ENCODE measurements at places on chromosomes 7 and 10.

DNA sequence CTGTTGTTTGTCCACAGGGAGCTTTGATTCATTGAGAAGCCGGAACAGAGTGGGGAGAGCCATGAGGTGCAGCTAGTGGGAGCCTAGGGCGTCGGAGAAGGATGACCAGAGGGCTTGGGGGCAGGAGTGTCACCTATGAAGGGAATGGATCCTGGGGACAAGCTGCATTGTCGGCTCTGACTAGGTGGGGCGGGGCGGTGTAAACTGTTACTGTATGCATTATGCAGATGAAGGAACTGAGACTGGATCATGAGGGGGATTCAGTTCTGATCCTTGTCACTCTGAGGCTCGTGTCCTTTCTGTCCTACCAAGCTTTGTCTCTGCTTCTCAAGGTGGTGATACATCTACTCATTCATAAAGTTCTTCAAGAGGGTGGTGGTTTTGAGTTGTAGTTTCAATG, 39.9 kb upstream of the MMD2 start:
- DNase-seq, result no peak

- peak; percentile 61 for DNase-seq
Measured at GRCh38 chr10:89389254-89389653, 3.2 kb upstream of the IFIT1 start.

GRCh38 chr10:92690211-92690914, 608 bp downstream of the HHEX start:
- peak; percentile 90 for DNase-seq

GRCh38 chr7:17075601-17076255, 193.9 kb upstream of the AGR3 start:
- no peak for DNase-seq

- no peak for DNase-seq
Measured at GRCh38 chr10:113347508-113347907, 205.3 kb upstream of the HABP2 start.

GRCh38 chr7:109154748-109155147, 585.1 kb downstream of the DNAJB9 start:
- no peak for DNase-seq

- DNase-seq, result no peak
Measured at GRCh38 chr10:62133618-62134017, 135.0 kb downstream of the RTKN2 start.

DNA sequence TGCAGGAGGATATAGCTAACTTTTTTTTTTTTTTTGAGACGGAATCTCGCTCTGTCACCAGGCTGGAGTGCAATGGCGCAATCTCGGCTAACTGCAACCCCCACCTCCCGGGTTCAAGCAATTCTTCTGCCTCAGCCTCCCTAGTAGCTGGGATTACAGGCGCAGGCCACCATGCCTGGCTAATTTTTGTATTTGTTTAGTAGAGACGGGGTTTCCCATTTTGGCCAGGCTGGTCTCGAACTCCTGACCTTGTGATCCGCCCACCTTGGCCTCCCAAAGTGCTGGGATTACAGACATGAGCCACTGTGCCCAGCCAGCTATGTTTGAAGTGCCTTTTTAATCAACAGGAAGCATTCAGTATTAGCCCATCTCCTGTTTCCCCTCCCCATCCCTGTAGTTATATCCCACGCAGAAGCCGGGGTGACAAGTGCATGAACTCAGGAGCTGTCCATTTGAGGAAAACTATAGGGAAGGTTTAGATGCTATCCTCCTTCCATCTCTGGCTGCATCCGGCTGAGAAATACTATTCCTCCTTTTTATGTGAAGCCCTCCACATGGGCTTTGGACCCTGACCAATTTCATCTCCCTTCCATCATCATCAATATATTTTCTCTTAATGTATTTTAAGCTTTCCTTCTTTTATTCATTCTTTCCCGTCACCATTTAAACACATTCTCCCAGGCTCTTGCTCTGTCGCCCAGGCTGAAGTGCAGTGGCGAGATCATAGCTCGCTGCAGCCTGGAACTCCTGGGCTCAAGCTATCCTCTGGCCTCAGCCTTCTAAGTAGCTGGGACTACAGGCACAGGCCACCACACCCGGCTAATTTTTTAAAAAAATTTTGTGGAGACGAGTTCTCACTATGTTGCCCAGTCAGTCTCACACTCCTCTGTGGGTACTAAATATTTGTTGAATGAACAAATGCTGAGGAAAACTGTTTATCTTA, 1.3 kb upstream of the POT1 start:
- no peak for DNase-seq

DNA sequence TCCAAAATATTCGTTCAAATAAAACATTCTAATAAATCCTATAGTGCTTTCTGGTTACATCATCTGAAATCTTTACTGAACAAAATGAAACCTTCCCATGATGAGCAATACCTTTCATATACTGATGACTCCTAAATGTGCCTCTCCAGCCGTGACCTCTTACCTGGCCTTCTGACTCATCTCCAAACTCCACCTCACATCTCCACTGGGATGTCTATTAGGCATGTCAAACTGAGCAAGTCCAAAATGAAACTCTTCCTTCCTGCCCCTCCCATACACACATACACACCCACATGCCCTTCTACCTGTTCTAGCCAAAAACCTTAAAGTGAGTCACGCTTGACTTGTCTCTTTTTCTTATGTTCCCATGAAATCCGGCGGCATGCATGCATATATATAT, 22.9 kb downstream of the GSAP start:
- DNase-seq, result no peak

DNA sequence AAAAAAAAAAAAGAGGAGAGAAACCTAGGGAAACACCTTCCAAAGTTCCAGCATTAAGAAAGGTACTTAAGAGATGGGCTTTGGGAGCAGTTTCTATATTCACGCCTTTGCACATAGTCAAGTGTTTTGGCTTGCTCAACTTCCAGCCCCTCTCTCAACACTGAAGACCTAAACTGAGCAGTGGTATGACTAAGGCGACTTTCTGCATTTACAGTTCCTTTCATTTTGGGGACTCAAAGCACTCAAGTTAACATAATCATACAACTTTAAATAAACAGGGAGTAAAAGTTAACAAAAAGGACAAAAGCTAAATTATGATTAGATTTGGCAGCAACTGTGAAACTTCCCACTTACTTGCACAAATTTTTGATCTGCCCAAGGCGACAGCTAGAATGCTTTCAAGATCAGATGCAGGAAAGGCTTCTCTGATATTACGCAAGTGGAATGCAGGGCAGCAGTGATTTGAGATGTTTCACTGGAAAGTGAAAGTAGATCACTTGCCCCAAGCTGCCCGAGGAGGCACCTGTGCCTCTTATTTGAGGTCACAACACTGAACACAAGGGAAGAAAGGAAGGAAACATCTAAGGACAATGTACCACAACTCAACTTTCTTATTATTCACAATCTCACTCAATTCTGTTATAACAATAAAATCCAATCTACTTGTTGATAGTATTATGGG, 199.5 kb downstream of the SKAP2 start:
- no peak for DNase-seq

DNA sequence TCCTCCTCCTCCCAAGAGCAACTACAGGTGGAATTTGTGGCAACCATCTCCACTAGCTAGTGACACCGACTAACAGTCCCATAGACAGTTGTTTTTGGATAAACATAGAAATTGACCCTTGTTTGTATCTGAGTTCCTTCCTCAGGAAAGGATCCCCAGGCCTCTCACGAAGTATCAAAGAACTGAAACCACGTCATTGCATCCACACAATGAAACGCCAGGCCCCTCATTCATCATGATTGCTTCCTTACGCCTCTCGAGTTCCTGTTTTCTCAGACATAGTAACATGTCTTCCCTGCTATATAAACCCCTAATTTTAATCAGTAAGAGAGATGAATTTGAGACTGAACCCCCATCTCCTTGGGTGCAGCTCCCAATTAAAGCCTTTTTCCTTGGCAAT, 18.1 kb downstream of the SLC35G1 start:
- no peak for DNase-seq

GRCh38 chr10:78408671-78409472, 375.2 kb downstream of the RPS24 start:
- DNase-seq, result peak; percentile 22

- no peak for DNase-seq
Measured at GRCh38 chr10:32972460-32972859, 14.4 kb upstream of the ITGB1 start.

GRCh38 chr7:117285826-117286225, 37.0 kb downstream of the WNT2 start:
- DNase-seq, result no peak

DNA sequence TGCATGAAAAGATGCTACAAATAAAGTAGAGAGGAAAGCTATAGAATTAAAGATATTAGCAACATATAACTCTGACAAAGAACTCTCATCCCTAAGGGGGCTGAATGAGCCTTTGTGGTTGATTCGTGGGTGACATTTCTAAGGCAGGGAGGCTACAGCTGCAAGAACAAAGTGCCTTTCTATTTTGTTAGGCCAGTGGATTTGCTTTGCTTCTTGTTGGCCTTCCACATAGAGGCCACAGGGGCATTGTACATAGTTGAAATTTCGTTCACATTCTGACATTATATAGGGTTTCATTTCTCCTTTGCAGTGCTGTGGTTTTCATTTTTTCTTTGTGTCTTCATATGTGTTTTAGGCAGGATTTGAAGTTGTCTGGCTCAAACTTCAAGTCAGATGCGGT, 819.2 kb upstream of the C7orf33 start:
- no peak for DNase-seq

DNA sequence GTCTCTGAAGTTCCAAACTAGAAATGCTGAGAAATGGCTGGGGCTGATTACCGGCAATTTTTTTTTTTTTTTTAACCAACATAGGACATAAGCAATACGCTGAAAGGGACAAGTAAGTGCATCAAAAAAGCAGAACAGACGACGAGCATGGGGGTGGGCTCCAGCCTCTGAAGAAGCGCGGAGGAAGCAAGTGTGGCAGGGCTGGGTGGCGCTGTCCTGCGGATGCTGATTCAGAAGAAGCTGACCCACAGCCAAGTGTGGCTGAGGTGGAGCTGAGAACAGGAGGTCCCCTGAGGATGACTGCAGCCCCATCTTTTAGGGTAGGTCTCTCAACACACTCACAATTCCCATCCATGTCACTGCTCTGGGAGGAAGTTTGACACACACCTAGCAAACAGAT, 65.6 kb downstream of the CTBP2 start:
- DNase-seq, result no peak

GRCh38 chr7:34313289-34313688, 344.7 kb upstream of the NPSR1 start:
- DNase-seq, result no peak

DNA sequence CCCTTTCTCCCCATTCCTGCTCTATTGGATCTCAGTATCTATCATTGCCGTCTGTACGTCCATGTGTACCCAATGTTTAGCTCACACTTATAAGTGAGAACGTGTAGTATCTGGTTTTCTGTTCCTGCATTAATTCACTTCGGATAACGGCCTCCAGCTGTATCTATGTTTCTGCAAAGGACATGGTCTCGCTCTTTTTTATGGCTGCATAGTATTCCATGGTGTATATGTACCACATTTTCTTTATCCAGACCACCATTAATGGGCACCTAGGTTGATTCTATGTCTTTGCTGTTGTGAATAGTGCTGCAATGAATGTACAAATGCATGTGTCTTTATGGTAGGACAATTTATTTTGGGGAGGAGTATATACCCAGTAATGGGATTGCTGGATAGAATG, 94.4 kb upstream of the MPP7 start:
- DNase-seq, result no peak

- DNase-seq, result no peak
Measured at GRCh38 chr10:28087661-28088351, 88.9 kb upstream of the ODAD2 start.

DNA sequence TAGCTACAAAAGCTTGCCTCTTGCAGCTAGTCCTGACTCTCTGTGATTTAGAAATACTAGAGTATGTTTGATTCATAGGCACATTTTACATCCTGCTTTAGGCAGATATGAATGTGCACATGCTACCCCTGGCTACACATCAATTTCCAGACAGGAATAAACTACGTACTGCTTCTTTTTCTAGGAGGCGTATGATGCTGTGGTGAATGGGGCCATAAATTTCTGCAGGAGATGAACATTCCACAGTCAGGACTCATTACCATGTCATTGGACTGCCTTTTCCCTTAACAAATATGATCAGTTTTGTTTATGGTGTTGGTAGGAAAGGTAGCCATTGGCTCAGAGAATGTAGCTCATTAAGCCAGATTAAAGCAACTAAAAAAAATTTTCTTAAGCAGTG, 50.1 kb upstream of the IFRD1 start:
- DNase-seq, result no peak

DNA sequence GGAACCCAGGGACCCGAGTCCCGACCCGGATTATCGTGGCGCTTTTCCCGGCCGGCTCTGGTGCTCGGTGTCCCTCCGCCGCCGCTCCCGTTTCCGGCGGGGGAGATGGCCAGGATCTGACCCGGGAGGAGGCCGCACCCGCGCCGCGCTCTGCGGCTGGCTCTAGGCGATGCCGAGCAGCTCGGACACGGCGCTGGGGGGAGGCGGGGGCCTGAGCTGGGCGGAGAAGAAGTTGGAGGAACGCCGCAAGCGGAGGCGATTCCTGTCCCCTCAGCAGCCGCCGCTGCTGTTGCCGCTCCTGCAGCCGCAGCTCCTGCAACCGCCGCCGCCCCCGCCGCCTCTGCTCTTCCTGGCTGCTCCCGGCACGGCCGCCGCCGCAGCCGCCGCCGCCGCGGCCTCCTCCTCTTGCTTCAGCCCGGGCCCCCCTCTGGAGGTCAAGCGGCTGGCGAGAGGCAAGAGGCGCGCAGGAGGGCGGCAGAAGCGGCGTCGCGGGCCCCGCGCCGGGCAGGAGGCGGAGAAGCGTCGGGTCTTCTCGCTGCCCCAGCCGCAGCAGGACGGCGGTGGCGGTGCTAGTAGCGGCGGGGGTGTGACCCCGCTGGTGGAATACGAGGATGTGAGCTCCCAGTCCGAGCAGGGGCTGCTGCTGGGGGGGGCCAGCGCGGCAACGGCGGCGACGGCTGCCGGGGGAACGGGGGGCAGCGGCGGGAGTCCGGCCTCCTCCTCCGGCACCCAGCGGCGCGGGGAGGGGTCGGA, 593 bp downstream of the CDK13 start:
- peak; percentile 34 for DNase-seq

DNA sequence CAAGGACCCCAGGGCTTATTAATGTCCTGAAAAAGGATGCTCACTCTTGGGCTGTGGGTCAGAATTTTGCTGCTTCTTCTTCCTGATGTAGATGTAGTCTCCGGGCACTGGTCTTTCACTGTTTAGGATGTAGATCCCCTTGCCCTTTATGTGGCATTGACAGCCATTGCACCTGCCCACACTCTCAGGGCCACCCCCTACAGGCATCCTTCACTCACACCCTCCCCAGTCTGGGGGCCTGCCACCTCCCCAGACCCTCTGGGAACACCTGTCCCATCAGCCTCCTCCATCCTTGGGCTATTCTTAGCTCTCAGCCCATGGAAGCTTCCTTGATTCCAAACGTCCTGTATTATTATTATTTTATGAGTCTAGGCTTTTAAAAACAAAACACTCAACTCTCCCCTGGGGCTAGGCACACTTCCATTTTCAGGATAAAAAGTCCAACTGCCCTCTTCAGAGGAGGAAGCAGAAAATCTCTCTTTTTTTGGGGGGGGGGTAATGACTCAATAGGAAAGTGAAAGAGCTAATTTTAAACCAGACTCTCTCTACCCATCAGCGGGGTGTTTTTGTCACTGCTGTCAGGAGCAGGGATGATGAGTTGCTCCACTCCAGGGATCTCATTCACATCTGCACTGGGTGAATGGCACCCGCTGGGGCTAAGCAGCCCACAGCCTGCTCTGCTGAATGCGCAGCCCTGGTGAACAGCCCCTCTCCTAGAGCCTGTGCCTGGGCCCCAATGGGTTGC, 11.5 kb upstream of the KLRG2 start:
- DNase-seq, result no peak
